ENCODE measurements at places on chromosomes 1 and 21.
A peak's percentile ranks its signal among the peaks of the same experiment; 100 is the strongest.

DNA sequence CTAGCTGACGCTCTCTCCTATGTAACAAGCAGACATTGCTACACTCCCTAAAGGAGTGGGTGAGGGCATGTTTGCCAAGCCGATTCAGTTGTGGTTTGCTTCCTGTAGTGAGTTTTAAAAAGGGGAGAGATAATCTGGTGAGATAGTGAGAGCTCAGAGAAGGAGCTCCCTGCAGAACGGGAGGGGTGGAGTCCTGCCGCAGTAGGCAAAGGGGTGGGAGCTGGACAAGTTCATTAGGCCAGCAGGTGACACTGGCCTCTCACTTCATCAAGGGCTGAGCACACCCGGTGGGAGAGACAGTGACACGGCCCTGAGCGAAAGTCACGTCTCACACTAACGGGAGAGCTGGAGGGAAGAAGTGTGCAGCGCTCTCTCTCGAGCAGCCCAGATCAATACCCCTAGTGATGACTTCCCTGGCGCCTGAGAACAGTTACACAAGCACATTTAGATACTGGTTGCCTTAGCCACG, 144.0 kb upstream of the CD34 start:
- H3K4me3 ChIP-seq = no peak overlapping the region
- DNase-seq = no peak
- no peaks in the 10 kb centered on the region for H3K36me3 ChIP-seq
- H3K27me3 ChIP-seq = no peaks in the 10 kb centered on the region

DNA sequence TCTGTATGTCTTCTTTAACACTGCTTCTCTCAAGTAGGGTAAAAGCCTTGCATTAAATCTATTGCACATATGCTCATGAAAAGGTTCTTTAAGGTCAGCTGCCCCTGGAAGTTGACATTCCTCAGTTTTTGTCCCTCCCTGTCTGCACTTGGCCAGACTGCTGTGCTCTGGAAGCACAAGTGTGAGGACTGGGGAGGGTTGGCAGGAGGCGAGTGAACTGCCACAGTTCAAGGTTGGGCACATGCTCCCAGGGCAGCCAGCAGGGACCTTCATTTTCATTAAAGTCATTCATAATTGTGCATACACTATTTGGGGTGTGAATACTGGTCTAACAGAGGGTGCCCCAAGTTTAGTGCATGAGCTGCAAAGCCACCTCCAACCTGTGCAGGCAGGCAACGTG, 10.9 kb upstream of the THEM5 start:
- no peaks in the 10 kb centered on the region for H3K36me3 ChIP-seq
- H3K4me3 ChIP-seq = no peak overlapping the region
- peaks cover 3% of the 10 kb centered on the region for H3K27me3 ChIP-seq
- H3K4me1 ChIP-seq = no peaks in the 10 kb centered on the region
- no peak for DNase-seq

DNA sequence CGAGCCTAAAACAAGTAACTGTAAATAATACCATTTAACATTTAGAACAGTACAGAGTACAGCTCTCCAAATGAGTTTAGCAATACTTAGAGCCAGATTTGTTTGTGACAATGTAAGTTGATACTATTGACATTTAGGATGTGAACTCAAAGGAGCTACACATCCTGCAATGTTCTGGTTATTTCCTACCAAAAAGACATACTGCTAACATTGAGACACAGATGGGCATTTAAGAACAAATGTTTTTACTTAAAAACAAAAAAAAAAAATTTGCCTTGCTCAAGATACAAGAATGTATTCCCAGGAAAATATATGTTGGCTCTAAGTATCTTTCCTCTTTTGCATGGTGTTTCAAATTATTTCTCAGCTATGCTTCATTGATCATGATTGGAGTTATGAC, 1464.8 kb upstream of the PRMT6 start:
- H3K36me3 ChIP-seq = no peaks in the 10 kb centered on the region
- no peak overlapping the region for H3K4me3 ChIP-seq
- no peak for DNase-seq
- H3K4me1 ChIP-seq = no peaks in the 10 kb centered on the region
- no peak overlapping the region for H3K27ac ChIP-seq

DNA sequence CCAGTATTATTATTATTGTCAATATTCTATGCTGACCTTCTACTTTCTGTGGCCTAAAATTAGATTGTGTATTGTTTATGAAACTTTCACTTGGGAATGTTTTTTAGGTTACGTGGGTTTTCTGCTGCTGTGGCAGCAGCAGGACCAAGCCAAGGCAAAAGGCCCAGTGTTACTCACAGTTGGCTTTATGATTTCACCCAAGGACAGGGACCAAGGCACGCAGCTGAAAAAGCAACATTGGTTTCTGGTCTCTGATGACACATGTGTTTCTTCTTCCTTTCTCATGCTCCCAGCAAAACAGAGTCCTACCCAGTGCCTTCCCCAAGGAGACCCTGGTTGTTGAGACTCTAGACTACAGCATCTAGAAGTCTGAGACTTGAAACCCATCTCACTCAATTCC, 413.7 kb downstream of the SETD4 start:
- H3K27ac ChIP-seq = no peak overlapping the region
- DNase-seq = no peak
- no peak overlapping the region for H3K4me3 ChIP-seq
- H3K27me3 ChIP-seq = no peaks in the 10 kb centered on the region
- H3K36me3 ChIP-seq = no peaks in the 10 kb centered on the region
- H3K4me1 ChIP-seq = peaks cover 9% of the 10 kb centered on the region

DNA sequence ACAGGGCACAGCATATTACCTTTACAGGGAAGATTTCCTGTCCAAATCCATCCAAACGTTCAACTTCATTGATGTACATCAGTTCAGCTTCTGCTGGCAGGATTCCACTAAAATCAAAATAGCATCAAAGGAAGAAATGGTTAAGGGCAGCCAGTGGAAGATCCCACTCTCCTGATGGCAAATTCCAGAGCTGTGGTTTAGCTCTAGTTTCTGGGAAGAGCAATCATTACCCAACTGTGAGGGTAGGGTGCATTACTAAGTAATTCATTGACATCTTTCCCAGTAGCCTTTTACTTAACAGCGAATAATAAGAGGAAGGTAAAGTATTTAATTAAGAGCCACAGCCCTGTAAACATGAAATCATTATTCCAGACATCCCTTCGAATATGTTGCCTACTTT, 120.7 kb downstream of the SMYD2 start:
- H3K36me3 ChIP-seq = peaks cover 29% of the 10 kb centered on the region
- peak overlapping the region; percentile 6 for H3K27ac ChIP-seq
- peaks cover 44% of the 10 kb centered on the region for H3K4me1 ChIP-seq
- peak; percentile 84 for DNase-seq
- H3K4me3 ChIP-seq = no peak overlapping the region

DNA sequence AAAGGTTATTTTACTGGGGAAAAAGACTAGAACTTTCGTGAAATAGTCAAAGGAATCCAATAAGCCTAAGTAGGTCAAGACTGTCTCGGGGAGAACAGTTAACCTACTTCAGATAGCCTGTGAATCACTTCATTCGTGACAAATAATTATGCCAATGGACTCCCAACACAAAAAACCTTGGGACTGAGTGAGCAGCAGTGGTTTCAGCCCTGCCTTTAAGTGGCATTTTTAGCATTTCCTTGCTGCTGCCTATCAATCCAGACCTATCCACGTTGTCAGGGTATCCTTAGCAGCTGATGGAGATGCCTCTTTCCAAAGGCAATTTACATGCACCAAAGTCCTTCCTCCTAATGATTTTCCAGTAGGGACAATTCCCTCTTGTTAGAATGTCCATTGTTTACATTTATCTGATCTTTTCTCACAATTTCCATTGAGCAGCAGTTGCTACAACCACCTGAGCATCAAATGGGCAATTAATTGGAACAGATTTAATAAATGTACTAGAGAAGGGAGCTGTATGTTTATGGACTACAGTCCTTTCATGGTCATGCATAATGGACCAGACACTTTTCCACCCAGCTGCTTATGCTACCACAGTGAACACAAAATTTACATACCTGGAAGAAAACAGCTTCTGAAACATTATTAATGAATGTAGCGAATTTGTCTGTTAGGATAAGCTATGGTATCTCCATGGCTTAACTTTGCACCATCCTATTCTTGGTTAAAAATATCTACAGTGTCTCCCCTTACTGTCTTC, 75.8 kb downstream of the TM2D1 start:
- H3K27me3 ChIP-seq = peaks cover 2% of the 10 kb centered on the region
- H3K4me1 ChIP-seq = no peaks in the 10 kb centered on the region
- H3K27ac ChIP-seq = no peak overlapping the region

- peaks cover 66% of the 10 kb centered on the region for H3K4me1 ChIP-seq
- DNase-seq = no peak
- H3K27me3 ChIP-seq = no peaks in the 10 kb centered on the region
- no peak overlapping the region for H3K4me3 ChIP-seq
- H3K27ac ChIP-seq = no peak overlapping the region
These were observed 118.8 kb upstream of the IRF2BP2 start for GRCh38 chr1:234728740-234729139.

DNA sequence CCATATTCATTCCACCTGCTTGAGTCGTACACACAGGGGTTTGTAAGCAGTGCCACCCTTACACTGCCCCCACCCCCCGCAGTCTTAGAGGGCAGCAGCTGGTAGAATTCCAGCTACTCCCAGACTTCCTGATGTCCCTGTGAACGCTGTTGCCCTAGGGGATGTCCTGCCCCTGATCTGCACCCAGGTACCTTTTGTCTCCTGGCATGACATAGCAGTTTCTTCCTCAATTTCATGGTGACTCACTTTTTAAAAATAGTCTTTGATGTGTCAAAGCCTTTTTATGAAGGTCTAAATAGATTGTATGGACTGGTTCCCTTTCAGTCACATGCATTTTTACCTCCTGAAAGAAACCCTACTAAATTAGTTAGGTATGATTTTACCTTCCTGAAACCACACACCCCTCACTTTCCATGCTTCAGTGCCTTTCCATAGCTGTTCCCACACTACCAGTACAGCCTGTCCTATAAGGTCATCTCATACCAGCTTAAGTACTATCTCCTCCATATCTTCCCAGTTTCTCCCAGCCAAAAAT, 76.4 kb downstream of the ST3GAL3 start:
- H3K27me3 ChIP-seq = no peaks in the 10 kb centered on the region
- DNase-seq = peak; percentile 37
- H3K27ac ChIP-seq = no peak overlapping the region
- no peak overlapping the region for H3K4me3 ChIP-seq

GRCh38 chr1:88058205-88058604, 625.9 kb upstream of the PKN2 start:
- DNase-seq = no peak
- no peak overlapping the region for H3K27ac ChIP-seq
- H3K4me1 ChIP-seq = no peaks in the 10 kb centered on the region
- no peaks in the 10 kb centered on the region for H3K27me3 ChIP-seq
- H3K36me3 ChIP-seq = no peaks in the 10 kb centered on the region

DNA sequence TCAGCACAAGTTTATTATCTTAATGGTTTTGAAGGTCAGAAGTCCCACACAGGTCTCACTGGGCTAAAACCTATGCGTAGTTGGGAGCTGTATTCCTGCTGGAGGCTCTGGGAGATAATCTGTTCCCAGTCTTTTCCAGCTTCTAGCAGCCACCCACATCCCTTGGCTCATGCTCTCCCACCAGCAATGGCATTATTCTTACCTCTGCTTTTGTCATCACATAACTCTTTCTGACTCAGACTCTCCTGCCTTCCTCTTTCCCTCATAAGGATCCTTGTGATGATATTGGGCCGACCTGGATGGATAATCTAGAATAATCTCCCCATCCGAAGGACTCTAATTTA, 122.2 kb upstream of the PRDX6 start:
- H3K4me1 ChIP-seq = no peaks in the 10 kb centered on the region
- H3K36me3 ChIP-seq = no peaks in the 10 kb centered on the region
- no peaks in the 10 kb centered on the region for H3K27me3 ChIP-seq
- DNase-seq = peak; percentile 84
- H3K4me3 ChIP-seq = no peak overlapping the region

- DNase-seq = no peak
- no peaks in the 10 kb centered on the region for H3K36me3 ChIP-seq
- no peaks in the 10 kb centered on the region for H3K27me3 ChIP-seq
These were observed 17.1 kb upstream of the IVNS1ABP start for GRCh38 chr1:185334182-185334581.

- no peaks in the 10 kb centered on the region for H3K36me3 ChIP-seq
- peak overlapping the region; percentile 54 for H3K27ac ChIP-seq
- no peak overlapping the region for H3K4me3 ChIP-seq
- no peaks in the 10 kb centered on the region for H3K27me3 ChIP-seq
These were observed 14.9 kb downstream of the TMEM51 start for GRCh38 chr1:15168479-15168878.

- no peaks in the 10 kb centered on the region for H3K27me3 ChIP-seq
- peak; percentile 72 for DNase-seq
- H3K27ac ChIP-seq = no peak overlapping the region
- H3K4me1 ChIP-seq = peaks cover 28% of the 10 kb centered on the region
These were observed 54.0 kb downstream of the ALG14 start for GRCh38 chr1:95018602-95019369.

DNA sequence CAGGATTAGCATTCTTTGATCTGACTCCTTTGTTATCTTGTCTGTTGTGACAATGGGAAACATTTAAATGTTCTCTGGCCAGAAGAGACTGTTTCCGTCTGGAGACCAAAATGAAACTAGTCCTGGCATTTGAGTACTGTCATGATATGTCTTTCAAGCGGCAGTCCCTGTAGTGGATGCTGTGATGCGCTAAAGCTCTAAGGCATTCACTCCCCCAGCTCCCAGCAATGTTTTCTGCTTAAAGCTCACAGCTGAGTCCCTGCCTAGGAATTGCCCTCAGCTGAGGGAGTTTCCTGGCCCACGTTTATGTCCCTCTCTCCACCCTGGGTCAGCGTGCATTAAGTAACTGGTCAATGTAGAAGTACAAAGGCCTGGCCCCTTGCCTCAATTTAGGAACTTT, 109.4 kb downstream of the UCHL5 start:
- H3K27ac ChIP-seq = no peak overlapping the region
- peaks cover 15% of the 10 kb centered on the region for H3K4me1 ChIP-seq
- no peaks in the 10 kb centered on the region for H3K36me3 ChIP-seq
- no peak for DNase-seq

GRCh38 chr21:16588433-16588860, 858.7 kb downstream of the USP25 start:
- DNase-seq = peak; percentile 90
- H3K27ac ChIP-seq = peak overlapping the region; percentile 89
- H3K4me1 ChIP-seq = peaks cover 14% of the 10 kb centered on the region
- peak overlapping the region; percentile 63 for H3K4me3 ChIP-seq
- H3K36me3 ChIP-seq = no peaks in the 10 kb centered on the region

- peak overlapping the region; percentile 69 for H3K27ac ChIP-seq
- peak; percentile 35 for DNase-seq
- H3K27me3 ChIP-seq = no peaks in the 10 kb centered on the region
- peaks cover 16% of the 10 kb centered on the region for H3K4me1 ChIP-seq
These were observed 148.1 kb downstream of the FGGY start for GRCh38 chr1:59445040-59445439.

- H3K36me3 ChIP-seq = no peaks in the 10 kb centered on the region
- no peak overlapping the region for H3K4me3 ChIP-seq
- H3K27me3 ChIP-seq = no peaks in the 10 kb centered on the region
- peak; percentile 98 for DNase-seq
- H3K4me1 ChIP-seq = peaks cover 16% of the 10 kb centered on the region
- peak overlapping the region; percentile 78 for H3K27ac ChIP-seq
These were observed 79.5 kb upstream of the SLC45A1 start for GRCh38 chr1:8238141-8239038.

DNA sequence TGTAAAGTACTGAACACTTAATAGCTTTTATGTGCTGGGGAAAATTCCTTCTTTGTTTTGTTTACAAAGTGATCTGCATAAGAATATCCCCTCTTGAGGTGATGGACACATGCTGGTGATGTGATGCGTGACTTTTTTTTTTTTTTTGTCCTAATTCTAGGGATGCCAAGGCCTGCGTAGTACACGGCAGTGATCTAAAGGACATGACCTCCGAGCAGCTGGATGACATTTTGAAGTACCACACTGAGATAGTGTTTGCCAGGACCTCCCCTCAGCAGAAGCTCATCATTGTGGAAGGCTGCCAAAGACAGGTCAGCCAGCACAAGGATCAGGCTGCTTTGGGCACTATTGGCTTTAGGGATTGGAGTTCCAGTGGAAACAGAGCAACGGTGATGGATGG, 24.7 kb downstream of the ATP1A1 start:
- DNase-seq = no peak
- H3K4me3 ChIP-seq = no peak overlapping the region

Measured in astrocyte (in vitro differentiated cells and primary cell).